ENCODE measurements at places on chromosomes 13 and 19.

GRCh38 chr19:51789061-51789795, 5.7 kb upstream of the FPR3 start:
- DNase-seq = no peak

DNA sequence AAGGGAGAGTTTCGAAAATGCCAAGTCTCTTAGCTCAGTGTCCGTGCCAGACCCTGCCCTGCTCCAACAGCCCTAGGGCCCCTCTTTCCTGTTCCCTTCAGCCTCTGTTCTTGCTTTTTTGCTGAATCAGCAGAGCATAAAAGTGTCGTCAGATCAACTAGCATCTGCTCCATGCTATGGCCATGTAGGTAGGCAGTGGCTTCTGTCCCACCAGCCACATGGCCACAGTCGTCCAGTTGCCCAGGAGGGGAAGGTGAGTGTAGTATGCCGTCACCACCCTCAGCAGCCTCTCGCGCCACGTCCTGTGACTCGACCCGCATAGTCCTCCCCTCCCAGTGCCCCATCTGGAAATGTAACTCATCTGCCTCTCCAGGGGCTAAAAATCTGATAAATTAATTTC, 50.9 kb upstream of the ATP11A start:
- DNase-seq = no peak

DNA sequence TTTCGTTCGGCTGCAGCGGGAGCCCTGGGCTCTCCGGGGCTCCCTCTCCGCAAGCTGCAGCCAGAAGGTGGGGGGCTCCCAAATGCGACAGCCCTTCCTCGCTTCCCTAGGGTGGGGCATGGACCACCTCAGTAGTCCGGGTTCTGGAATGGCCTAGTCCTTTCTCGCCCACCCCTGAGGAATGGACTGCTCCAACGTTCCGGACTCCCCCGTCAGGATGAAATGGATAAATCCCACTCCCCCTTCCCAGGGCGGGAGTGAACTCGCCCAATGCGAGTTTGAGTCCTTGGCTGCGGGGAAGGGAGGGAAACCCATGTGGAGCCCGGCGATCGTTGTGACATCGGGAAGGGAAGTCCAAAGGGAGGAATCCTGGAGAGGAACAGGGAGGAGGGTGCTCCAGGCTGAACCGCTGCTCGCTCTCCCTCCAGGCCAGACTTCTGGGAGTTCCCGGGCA, 5.5 kb downstream of the HRC start:
- no peak for DNase-seq

GRCh38 chr13:59274958-59275727, 888.6 kb downstream of the DIAPH3 start:
- no peak for DNase-seq

- peak; percentile 71 for DNase-seq
These were observed 12.9 kb downstream of the CFD start for GRCh38 chr19:872266-872951.

GRCh38 chr19:4086411-4086867, 19.7 kb upstream of the ZBTB7A start:
- DNase-seq = no peak

- DNase-seq = no peak
These were observed 927.0 kb downstream of the UQCRFS1 start for GRCh38 chr19:28285917-28286316.

GRCh38 chr19:39818626-39819097, 15.3 kb downstream of the DYRK1B start:
- DNase-seq = no peak

DNA sequence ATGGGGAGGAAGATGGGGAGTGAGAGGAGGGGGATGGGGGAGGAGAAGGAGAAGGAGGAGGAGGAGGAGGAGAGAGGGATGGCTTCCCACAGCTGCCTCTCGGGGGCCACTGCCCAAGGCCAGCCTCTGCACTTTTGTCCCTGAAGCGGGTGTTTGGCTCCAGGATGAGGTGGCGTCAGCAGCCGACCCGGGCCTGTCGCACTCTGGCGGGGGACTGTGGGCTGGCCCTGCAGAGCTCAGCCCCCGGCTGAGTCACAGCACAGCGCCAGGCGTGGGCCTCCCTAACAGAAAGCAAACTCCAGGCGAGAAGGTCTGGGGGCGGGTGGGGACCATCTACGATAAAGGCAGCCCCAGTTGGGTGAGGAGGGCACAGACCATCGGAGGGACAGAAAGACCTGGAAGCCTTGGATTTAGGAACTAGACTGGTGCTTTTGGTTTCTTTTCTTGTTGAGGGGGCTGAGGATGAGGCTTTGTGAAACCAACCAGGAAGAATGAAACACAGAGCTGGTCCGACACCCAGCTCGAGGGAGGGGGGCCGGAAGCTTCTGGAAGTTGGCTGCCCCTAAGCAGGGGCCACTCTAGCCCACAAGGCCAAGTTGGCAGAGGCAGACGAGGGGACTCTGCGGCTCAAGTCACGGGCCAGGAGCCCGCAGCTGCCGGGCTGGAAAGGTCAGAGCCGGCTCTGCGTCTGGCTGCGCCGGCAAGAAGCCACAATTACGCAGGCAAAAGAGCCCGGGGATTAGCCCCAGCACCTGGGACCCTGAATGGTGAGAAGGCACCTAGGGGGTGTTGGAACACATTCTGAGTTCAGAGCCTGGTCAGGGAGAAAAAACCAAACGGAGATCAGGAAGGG, 18.2 kb downstream of the LSM4 start:
- DNase-seq = peak; percentile 78

- DNase-seq = no peak
These were observed 692 bp downstream of the RGS9BP start for GRCh38 chr19:32676186-32676894.

DNA sequence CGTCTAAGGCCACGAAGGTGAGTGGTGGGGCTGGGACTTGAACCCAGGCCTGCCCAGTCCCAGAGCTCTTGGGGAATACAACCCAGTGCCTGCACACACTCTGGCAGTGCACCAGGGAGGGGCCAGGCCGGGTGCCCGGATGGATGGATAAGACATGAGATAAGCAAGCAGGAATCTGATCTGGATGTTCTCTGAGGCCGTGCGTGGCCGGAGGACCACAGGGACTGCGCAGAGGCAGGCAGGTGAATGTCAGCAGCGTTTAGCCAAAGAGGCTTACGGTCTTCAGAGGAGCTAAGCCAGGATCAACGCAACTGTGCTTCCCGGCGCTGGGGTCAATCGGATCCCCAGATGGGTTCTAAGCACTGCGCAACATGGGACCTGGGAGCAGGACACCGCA, 1.5 kb downstream of the ZNF787 start:
- DNase-seq = no peak

DNA sequence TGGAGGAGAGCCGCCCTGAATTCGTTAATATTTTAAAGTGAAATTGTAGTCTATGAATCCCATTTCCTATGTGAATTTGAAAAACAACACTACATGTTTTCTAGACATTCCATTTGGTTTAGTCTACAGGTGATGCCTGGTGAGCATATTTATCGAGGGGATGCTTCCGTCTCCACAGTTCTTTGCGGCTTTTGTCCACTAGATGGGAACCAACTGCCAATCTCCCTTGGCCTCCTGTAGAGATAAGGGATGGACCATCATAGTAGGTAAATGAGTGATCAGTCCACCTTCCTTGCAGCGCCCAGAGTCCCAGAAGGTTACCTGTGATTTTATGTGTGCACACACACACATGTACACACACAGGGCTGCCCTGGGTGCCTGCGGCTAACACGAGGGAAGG, 289.8 kb upstream of the SOX21 start:
- no peak for DNase-seq

DNA sequence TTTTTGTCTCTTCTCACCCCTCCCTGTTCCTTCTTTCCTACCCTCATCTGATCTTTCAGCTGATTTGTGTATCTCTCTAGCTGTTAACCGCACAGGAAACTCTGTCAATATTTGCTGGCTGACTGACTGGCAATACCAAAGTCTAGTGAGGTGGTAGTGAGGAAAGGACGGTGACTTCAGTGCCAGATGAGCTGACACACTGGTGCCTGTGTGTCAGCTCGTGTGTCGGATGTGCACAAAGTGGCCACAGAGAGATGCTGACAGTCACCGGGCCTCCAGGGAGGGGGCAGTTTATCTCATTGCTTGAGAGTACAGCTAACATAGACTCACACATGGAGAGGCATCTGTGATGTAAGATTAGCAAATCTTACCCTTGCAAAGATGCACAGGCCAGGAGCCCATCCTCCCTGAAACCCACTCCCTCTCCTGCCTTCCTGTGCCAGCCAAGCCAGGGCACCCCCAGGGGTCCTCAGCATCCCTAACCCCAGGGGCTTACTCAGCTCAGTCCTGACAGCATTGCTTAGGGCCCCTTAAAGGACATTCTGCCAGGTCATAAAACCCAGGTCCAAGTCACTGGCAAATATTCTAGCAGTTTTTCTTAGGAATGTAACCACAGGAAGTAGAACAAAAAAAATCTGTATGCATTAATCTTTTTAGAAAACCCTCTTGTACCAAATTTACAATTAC, 80.2 kb downstream of the SHISA2 start:
- no peak for DNase-seq

- no peak for DNase-seq
These were observed 35.6 kb downstream of the NDFIP2 start for GRCh38 chr13:79516595-79516994.

All from activated T-cell treated with anti-CD3 and anti-CD28 coated beads for 24 hours (primary cell).